DMS53 (cell line): ENCODE measurements at places on chromosomes 6 and 20.

GRCh38 chr6:83019741-83020140 lies 45.9 kb downstream of the UBE3D start:
- DNase-seq = peak; percentile 67

DNA sequence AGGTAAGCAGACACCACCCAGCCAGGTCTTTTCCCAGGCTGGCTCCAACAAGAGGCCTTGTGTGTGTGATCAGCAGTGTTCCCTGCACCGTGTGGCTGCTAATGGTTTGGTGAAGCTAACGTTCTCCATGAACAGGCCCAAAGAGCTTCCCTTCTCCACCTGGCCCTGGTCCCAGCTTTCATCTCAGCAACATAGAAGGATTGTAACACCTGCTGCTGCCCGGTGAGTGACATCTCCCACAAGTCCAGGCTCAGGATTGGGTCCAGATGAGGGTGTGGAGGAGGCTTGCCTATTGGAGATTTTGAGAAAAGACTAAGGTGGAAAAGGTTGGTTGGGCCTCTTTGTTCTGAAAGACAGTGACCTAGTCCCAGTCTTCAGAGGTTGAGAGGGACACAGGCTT lies 89.6 kb downstream of the TMEM242 start:
- peak; percentile 84 for DNase-seq

GRCh38 chr20:46011631-46012482 lies 3.1 kb downstream of the MMP9 start:
- peak; percentile 62 for DNase-seq

DNA sequence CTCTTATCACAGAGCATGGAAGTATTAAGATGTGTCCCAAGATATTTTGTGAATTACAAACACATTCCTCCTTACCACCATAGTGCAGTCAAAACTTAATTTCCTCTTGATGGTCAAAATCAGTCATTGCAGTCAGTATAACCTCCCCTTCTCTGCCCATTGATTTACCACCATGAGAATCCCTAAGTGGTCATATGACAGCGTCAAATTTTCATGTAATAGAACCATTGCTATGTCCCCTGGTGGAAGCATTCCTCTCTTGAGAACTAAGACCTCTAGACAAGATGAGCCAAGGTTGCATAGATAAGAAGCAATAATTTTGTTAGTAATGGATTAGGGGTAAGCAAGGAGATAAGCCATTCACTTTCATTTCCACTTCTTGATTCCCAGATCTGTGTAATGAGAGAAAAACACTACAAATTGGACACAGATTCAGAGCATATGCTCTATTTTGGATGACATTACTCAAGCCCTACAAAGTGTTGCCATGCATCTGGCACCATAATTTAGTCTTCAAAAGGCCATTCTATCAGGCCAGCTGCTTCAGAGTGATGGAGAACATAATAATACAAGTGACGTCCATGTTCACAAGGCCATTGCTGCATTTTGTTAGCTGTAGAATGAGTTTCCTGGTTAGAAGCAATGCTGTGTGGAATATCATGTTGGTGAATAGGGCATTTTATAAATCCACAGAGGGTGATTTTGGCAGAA lies 49.6 kb upstream of the PDE7B start:
- no peak for DNase-seq

GRCh38 chr6:29516108-29516507 lies 28.4 kb upstream of the MAS1L start:
- DNase-seq = peak; percentile 71

GRCh38 chr6:28634761-28635546 lies 109.3 kb downstream of the GPX5 start:
- no peak for DNase-seq

DNA sequence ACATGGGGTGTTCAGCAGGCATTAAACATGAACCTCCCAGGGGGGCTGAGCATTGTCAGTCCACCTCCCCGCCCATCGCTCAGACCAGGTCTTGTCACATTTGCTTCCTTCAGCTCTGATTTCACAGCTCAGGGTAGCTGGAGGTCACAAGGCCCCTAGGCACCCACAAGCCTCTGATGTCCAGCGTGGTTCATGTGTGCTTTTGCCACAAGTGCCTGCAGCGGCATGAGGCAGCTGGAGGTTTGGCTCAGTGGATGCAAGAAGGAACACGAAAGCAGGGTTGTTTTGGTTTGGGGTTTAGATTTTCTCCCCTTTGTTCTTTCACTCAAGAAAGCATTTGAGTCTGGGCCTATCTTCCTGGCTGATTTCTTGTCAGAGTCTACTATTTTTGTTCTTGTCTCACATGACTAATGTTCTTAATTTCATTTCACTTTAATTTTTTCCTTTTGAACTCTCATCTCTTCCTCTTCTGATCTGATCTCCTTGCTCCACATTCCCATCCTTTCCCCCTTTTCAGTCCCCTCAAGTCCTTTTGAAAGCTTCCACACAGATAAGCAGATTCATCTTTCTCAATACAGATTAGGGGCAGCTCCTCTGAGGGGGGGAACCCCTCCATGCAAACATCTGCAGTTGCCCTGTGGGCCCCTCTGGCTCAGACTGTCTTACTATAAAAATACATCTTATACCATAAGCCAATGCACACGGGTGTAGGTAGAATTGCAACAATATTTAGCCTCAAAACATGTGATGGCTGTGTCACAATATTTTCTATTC lies 68.1 kb upstream of the CEP85L start:
- no peak for DNase-seq

DNA sequence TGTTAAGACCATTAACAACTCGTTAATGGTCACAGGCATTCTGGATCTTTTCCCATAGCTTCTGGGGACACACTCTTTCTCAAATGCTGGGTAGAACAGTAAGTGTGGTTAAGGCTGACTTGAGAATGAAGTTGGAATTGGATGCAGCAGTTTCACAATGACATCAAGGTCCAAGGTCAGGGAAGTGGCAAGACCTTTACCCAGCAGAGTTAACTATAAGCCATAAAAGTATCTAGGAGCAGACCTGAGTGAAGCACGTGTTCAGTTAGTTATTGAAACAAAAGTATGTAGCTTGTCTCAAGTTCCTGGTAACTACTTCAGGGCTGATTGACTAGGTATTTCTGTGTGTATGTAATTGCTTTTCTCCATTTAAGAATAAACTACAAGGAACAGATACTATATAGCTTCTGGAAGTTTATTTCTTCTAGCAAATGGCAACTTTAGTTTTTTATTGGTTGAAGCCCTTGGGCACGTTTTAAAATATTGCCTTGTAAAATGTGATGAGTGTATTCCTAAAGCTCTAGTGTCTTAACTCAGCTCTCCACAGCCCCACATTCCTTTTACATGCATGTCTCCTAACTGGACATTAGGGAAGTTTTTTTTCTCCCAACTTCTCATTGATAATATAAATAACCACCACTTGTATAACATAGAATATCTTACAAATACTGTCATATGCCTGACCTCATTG lies 479.0 kb upstream of the CITED2 start:
- DNase-seq = no peak

DNA sequence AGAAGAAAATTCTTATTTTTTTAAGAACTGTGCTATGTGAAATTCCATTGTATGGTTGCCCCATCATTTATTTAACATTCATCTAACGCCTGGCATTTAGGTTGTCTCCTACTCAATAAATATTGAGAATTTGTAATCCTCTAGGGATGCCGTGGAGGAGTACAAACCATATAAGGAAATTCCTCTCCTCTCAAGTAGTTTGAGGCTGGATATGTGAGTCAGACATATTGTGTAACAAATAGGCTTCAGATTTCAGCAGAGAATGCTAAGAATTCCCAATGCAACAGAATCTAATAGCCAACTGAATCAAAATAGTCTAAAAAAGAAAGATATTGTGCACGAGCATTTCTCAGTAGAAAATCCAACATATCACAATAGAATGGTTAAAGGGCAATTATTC lies 174.7 kb downstream of the OTOR start:
- DNase-seq = peak; percentile 72

GRCh38 chr20:53914091-53914780 lies 156.2 kb downstream of the BCAS1 start:
- DNase-seq = no peak

DNA sequence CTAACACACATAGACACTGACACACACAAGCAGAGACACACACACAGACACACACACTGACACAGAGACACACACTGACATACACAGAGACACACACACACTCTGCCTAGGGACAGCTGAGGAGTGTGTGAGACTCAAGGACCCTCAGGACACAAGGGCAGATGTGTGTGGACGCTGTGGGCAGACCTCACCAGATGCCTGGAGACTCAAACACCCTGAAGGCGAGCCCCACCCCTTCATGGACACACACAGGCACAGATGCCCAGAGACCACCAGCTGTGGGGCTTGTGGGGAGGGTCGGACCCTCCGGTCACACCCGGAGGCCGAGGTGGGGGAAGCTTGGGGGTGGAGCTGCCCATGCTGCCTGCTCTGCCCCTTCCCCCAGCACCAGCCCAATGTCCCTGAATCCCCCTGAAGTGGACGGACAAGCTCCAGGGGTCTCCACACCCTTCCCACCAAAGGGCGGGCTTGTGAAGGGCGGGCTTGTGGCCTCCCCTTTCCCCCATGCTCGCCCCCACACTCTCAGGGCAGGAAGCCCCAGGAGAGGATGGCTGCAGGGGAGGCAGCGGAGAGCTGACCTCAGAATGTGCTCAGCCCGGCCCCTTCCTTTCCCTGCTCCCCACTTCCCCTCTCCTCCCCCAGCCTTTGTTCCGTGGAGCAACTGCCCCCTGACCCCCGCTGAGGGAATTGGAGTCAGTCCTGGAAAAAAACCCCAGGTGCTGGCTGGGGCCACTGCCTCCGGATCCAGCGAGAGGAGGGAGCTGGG lies 13.9 kb upstream of the ABHD16B start:
- no peak for DNase-seq

DNA sequence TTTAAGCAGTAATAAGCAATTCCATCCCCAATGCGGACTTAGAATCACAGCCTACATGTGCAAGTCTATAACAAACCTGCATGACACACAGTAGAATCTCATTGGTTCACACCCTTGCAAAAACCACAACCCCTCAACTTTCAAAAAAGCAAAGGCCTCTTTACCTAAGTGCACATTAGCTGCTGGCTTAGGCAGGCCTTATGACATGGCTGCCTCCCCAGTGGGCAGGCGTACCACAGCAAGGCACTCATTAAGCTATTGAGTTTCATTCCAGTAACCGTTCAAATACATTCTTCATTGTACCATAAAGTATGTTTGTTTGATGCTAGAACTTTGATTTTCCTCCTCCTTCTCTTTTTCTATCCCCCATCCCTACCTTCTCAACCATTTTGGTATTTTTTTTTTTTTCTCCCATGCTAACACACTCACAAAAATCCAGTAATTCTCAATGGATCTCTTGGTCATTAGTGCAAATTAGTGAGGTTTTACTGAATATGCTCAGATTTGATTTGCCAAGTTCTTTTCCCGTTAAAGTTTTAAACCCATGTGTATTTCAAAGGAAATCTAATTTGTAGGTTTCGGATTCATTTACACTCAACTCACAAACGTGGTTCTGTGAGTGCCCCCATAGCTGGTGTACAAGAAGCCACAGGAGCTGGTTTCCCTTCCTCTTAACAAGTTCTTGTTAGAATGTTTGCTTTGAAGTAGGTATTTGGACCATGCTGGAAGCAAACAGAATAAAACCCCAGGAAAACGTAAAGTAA lies 460.4 kb upstream of the RUNX2 start:
- no peak for DNase-seq

GRCh38 chr6:16690608-16691142 lies 70.6 kb downstream of the ATXN1 start:
- DNase-seq = no peak

DNA sequence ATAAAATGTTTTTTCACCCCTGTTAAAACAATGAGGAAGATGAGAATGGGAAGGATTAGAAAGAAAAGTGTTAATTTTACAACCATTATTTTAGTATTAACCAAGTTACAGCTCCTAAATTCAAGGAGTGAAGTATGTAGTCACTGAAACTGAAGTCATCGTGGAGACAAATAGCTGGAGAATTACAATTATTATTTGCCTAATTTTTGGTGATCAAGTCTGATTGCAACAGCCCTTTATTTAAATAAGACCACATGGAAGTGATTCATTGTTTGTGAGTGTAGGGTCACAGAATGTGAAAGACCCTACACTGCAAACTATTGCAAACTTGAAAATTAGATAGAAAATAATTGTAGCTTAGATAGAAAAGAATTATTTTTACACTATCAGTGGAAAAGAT lies 292.4 kb downstream of the CENPW start:
- no peak for DNase-seq

- peak; percentile 72 for DNase-seq
These were observed 19.1 kb downstream of the TRIM38 start for GRCh38 chr6:25981568-25982263.

GRCh38 chr6:163947276-163947675 lies 532.8 kb downstream of the QKI start:
- no peak for DNase-seq

DNA sequence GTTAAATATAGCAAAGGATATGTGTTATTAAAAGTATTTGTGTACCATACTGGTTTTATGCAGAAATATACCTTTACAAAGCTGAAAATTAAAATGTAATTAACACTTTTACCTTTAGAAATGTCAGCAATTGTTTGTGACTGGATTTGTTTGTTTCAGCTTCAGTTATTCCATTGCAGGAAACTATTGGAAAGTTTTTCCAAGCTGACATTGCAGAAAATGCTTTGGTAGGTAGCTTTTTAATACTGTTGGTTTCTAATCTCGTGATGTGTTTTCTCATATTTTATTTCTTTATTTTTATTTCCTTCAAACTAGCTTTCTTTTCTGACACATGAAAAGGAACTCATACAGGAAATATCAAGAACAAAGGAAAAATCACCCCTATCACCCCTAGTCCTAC lies 8.2 kb downstream of the NDUFAF5 start:
- DNase-seq = no peak

DNA sequence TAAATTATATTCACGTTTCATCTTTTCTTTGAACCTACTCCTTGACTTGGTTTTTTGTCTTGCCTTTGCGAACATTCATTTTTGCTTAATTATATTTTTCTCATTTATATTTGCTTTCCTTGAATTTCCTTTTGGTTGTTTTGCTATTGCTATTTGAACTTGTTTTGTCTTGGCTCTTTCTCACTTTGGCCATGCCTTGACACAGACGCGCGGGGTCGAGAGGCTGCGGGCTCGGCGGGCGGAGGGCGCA lies 7.1 kb upstream of the TMEM14A start:
- no peak for DNase-seq

- DNase-seq = peak; percentile 98
These were observed 7.5 kb downstream of the CCM2L start for GRCh38 chr20:32017711-32018251.

DNA sequence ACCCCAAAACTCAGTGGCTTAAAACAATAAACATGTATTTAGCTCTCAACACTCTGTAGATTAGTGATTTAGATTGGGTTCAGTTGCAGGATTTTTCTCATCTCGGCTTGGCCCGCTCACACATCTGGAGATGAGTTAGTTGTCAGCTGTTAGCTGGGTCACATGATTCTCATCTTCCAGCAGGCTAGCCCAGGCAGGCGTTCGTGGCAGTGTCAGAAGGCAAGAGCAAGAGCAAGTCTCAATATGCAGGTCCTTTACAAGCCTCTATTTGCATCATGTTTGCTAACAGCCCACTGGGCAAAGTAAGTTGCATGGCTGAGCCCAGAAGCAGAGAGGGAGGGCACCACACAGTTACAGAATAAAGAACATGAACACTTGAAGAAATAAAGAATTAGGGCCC lies 83.6 kb upstream of the MYLIP start:
- DNase-seq = no peak
